Activated CD8-positive, alpha-beta memory T cell treated with anti-CD3 and anti-CD28 coated beads for 24 hours (primary cell): ENCODE measurements at places on chromosomes 2 and 18.
A peak's percentile ranks its signal among the peaks of the same experiment; 100 is the strongest.

DNA sequence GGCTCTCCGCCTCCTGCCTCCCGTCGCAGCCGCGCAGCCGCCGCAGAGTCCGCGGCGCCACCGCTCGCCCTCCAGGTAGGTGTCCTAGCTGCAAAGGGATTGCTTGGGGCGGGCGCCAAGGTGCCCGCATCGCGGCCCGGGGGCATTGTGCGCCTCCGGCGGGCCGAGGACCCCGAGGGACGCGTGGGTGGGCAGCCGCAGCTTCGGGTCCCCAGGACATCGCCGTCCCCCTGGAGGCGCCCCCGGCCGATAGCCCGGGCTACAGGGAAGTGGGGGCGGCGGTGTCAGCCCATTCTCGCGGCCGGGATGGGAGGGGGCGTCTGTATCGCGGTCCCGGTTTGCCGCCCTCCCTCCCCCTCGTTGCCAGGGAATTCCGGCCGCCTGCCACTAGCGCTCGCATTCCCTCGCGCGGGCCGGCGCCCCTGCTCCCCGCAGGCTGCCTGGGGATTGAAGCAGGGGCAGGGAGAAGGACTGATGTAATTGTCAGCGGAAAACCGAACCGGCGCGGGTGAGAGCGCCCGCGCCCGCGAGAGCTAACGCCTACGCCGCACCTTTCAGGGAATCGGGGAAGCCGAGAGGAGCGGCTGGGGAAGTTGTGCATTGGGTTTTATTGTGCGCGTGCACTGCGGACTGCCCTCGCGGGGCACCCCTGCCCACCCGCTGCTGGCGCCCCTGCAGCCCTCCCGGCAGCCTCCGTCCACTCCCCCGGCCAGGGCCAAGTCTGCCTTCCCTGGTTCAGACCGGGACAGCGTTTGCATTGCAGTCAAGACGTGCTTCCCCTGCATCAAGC, 483 bp downstream of the OSBPL6 start:
- DNase-seq: peak; percentile 62

GRCh38 chr2:25955869-25956535, 26.3 kb downstream of the KIF3C start:
- no peak for DNase-seq

GRCh38 chr18:77066689-77067088, 65.9 kb downstream of the MBP start:
- no peak for DNase-seq

- DNase-seq: peak; percentile 87
Measured at GRCh38 chr18:44679056-44679913, 1.4 kb upstream of the SETBP1 start.

DNA sequence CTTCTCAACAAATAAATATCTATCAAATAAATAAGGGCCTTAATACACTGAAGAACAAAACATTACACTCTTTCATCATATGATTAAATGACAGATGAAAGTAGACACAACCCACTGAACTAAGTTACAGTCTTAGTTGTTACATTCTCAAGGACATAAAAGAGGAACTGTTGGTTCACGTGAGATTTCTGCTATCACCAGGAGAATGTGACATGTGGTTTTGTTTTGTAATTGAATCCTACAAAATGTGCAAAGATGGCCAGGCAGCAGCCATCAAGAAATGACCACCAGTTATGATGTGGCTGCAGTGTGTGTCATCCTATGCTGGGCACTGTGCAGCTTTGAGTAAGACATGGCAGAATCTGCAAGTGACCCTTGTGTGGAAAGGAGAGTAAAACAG, 310.6 kb upstream of the PIK3C3 start:
- no peak for DNase-seq

DNA sequence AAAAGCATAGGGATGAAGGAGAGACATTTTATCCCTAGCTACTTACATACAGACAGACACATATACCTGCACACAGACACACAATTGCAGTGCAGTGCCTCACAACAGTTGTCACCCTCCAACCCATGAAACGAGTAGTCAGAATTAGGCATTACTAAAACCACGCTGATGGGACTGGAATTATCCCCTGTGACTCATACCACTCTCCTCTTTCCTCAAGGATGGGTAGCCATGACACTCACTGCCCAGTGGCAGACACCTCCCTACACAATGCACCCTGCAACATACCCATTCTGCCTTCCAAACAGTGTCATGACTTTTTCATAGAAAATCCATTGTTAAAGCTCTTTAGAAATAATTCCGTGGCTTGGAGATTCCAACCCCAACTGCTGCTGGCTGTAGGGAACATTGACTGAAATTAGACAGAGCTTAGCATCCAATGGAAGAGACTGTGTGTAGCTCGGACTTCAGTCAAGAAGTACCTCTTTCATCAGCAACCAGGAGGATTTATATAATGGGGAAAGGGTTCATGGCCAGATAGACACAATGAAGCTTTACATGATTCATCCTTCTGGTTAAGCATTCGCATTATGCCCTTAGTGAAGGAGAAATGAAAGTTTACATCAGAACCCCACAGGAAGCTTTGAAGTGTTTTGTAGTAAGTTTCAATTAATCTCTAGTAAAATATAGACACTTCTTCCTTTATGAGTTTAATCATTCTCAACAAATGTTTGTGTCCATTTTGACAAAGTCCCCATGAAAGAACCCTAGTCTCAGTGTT, 155.2 kb downstream of the FBXO15 start:
- no peak for DNase-seq

- no peak for DNase-seq
Measured at GRCh38 chr2:204743393-204743960, 198.2 kb downstream of the PARD3B start.
